ENCODE measurements at places on chromosomes 3 and 15.

- no peak for DNase-seq
Observed at GRCh38 chr15:41194444-41194843, 36.1 kb downstream of the EXD1 start.

- no peak for DNase-seq
Observed at GRCh38 chr15:89028036-89028435, 60.2 kb upstream of the ABHD2 start.

DNA sequence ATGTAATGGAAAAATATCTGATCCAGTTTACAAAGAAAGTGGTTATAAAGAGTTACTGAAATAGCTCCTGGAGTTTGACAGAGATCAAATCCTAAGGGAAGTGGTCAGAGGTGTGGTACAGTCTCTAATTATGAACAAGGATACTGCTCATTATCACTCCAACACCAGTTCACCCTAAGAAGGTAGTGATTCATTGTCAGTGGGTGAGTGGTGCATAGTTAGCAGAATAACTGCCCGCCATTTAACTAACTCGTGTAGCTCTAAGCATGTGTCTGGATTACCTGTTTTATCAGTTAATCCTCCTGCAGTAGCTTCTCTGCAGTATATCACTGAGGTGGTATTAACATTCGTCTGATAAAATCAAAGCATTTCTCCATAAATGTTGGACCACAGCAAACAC is 700.1 kb downstream of the NLGN1 start:
- no peak for DNase-seq

- no peak for DNase-seq
Observed at GRCh38 chr3:122415762-122416654, at the start of gene WDR5B. WDR5B (minus strand) TSS chr3:122416062; CDS start chr3:122415528, 534 bp downstream.

All from SHP77 (cell line).